ENCODE measurements at places on chromosomes 1 and 21. TPM values are rescaled to one million over a fixed set of nuclear protein-coding genes. Genes with fewer than 3 reads are reported as not detected.
A peak's percentile ranks its signal among the peaks of the same experiment; 100 is the strongest.

The GBP5 gene
- 4.2 TPM for total RNA-seq

The TNNI3K gene
- 1.3 TPM for total RNA-seq

The LZIC gene
- total RNA-seq: 39.1 TPM

The SPRR2B gene
- total RNA-seq: not detected

The ARHGEF16 gene
- total RNA-seq: 81.4 TPM

DNA sequence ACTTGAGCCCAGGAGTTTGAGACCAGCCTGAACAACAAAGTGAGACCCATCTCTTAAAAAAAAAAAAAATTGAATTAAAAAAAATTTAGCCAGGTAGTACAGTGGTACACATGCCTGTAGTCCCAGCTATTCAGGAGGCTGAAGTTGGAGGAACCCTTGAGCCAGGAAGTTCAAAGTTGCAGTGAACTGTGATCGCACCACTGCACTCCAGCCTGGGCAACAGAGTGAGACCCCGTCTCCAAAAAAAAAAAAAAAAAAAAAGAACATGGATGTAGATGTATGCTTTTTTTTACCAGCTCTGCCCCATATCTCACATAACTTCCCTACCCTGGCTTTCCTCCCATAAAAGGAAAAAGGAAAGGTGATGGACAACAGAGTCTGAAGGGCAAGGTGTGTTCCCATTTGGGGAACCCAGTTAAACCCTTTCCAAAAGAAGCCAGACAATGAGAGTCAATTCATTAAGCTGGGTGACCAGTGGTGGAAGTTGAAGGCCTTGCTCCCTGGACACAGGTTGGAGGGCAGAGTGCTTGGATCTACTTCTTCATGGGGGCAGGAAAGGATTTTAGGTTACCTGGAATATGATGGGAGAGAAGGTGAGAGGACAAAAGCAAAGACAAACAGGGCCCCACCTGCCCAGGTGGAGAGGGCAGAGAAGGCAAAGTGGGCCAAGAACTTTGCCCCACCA lies 2.9 kb downstream of the KRTCAP2 start:
- DNase-seq: no peak

GRCh38 chr1:38576241-38576640 lies 283.3 kb downstream of the RRAGC start:
- DNase-seq: no peak

DNA sequence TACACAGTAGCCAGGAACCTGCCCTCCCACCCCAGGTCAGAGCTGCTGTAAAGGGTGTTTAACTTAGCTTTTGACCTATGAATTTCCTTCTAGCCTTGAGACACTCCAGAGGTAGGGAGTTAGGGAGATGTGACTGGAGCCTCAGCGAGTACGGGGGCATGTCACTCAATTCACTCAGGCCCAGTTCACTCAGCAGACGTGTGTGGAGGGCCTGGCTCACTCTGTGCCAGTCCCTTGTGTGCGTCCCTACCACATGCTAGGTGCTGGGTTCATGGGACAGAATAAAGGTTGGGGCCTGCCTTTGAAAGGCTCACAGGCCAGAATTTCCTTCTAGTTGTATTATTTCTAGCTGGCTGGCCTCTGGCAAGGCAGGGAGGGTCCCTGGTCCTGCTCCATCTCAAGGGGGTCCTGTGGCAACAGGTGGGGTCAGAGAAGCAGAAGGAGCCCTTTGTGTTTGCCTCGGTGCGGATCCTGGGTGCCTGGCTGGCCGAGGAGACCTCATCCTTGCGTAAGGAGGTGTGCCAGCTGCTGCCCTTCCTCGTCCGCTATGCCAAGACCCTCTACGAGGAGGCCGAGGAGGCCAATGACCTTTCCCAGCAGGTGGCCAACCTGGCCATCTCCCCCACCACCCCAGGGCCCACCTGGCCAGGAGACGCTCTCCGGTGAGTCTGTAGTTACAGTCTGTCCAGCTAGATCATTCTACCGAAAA lies 4.5 kb downstream of the NCDN start:
- no peak for DNase-seq

DNA sequence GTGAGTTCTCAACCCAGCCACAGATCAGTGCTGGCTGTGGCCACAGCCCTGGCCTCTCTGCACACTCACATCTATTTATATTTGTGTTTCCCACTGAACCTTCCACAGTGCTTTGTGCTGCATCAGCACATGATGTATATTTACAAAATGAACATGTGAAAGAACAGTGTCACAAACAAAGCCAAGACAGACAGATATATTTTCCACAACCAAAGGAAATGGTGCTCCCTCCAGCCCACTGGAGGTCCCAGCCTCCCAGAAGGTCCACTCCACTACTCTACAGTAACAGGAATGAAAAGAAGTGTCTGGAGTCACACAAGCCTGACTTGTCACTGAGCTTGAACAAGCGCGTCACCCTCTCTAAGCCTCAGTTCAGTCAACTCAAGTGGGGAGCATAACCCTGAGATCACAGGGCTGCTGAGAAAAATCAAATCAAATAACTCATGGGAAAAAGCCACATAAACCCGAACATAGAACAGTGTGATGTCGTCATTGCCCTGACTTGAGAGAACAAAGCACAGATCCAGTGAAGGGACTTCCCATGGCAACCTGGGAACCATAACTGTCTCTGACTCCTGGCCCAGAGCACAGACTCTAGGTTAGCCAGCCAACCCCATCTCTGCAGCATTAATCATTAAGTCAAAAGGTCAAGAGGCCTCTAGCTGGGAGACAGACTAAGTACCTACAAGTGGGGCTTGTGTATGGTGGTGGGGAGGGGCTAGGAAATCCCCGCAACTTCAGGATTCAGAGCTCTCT lies 121.2 kb downstream of the TRABD2B start:
- DNase-seq: peak; percentile 66

DNA sequence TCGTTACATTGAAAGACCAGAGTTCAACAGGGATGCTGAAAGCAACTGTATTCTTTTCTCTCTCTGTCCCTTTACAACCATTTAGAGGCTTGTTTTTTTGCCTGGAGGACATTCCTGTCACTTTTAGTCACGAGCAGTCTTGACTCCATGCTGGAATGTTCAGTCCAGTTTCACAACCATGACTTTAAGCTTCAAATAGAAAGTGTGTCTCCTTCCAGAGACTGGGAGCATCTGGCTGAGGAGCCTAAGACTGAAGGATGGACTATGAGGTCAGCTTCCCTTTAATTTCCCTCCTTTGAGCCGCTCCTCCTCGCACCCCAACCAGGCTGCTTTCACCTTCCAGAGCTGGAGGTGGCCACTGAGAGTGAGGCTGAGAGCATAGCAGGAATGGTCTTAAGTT lies 10.5 kb upstream of the RYR2 start:
- DNase-seq: no peak

- DNase-seq: no peak
Observed at GRCh38 chr21:28944296-28944695, 48.4 kb downstream of the LTN1 start.

- DNase-seq: no peak
Observed at GRCh38 chr1:6511056-6511455, 19.6 kb upstream of the PLEKHG5 start.

DNA sequence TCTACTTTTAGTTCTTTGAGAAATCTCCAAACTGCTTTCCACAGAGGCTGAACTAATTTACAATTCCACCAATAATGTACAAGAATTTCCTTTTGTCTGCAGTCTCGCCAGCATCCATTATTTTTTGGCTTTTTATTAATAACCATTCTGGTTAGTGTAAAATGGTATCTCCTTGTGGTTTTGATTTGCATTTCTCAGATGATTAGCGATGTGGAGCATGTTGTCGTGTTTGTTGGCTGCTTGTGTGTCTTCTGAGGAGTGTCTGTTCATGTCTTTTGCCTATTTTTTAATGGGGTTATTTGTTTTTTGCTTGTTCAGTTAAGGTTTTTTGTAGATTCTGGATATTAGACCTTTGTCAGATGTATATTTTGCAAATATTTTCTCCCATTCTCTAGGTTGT lies 131.5 kb downstream of the MAST2 start:
- DNase-seq: no peak

- no peak for DNase-seq
Observed at GRCh38 chr1:66360285-66360724, 173.6 kb upstream of the SGIP1 start.

DNA sequence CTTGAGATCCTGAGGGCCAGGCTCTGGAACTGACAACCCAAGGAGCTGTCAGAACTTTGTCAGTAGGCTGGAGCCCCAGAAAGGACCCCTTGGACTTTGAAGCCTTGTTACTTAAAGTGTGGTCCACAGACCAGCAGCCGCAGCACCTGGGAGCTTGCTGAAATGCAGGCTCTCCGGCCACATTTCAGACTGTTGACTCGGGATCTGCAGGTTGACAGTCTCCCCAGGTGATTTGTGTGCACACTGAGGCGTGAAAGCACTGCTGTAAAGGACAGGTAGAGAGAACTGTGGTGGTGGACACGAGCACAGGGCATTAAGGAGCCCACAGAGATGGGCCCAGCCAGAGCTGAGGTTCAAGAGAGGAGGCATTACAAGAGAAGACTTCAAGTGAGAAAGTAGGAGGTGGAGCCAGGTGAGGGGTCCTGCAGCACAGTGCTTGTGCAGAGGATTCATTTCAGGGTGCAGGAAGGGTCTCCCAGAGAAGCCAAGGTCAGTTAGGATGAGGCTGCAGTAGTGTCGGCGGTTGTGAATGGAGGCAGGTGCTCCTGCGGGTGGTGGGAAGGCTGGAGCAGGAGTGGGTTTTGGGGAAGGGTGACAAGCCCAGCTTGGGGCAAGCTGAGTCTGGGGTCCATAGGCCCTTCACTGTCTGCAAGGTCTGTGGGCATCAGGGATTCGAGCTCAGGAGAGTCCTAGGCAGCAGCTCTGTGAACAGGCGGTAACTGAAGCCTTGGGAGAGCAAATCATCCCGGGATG lies 4.6 kb downstream of the HYI start:
- DNase-seq: no peak
